ENCODE measurements at places on chromosomes 5 and 9.

GRCh38 chr5:28408186-28408585 is 1369.8 kb upstream of the CDH9 start:
- DNase-seq, result no peak

- no peak for DNase-seq
Measured at GRCh38 chr9:128495804-128496417, 8.6 kb upstream of the GLE1 start.

GRCh38 chr9:116549061-116549664 is 137.9 kb upstream of the TRIM32 start:
- DNase-seq, result no peak

DNA sequence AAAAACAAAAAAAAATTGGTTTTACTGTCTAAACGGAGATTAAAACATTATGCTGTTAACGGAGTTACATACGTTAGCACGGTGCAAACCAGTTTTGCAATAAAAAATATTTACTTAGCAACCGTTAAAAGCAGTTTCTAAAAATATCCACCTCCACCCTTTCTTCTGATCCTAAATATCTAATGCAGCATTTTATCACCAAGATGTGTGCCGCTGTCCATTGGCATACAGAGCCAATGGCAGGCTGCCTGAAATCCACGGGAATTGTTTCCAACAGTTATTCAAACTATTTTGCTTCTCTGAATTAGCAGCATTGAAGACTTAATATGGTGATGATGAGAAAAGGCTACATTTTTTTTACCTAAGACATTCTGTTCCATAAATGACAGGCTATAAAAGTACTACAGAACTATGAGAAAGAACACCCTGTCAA is 61.6 kb downstream of the CSNK1A1 start:
- no peak for DNase-seq

DNA sequence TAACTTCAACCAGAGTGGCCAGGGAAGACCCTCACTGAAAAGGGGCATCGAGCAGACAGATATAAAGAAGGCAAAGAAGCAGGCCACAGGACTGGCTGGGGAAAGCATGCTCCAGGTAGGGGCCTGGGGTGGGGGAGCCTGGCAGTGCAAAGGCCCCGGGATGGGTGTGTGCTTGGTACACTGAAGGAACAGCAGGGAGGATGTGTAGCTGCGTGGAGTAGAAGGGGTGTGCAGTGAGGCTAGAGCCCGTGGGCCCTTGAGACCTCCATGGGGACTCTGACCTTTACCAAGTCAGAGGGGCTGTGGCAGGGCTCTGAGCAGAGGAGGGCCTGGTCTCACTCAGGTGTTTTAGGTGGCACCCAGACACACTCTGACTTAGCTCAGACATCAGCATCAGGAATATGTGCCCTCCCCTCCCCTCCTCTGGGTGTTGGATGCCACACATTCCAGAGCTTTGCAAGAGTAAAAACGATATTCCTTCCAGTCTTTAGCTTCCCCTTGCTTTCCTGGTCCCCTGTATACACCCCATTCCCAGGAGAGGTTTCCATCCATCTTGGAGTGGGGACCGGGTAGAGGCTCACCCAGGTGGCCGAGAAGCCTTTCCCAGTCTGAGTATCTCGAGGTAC is 7.6 kb downstream of the TRIM7 start:
- DNase-seq, result no peak

Data from spinal cord (tissue), 10 donors.